ENCODE measurements at places on chromosomes 12 and 14.

GRCh38 chr14:75484711-75485429 is 37.4 kb upstream of the BATF start:
- DNase-seq = no peak

GRCh38 chr12:67892259-67893021 is 96.8 kb upstream of the IFNG-AS1 start:
- no peak for DNase-seq

GRCh38 chr14:90797451-90797850 is 18.8 kb downstream of the TTC7B start:
- no peak for DNase-seq

- no peak for DNase-seq
These were observed 147.9 kb downstream of the ETV6 start for GRCh38 chr12:11797317-11797913.

DNA sequence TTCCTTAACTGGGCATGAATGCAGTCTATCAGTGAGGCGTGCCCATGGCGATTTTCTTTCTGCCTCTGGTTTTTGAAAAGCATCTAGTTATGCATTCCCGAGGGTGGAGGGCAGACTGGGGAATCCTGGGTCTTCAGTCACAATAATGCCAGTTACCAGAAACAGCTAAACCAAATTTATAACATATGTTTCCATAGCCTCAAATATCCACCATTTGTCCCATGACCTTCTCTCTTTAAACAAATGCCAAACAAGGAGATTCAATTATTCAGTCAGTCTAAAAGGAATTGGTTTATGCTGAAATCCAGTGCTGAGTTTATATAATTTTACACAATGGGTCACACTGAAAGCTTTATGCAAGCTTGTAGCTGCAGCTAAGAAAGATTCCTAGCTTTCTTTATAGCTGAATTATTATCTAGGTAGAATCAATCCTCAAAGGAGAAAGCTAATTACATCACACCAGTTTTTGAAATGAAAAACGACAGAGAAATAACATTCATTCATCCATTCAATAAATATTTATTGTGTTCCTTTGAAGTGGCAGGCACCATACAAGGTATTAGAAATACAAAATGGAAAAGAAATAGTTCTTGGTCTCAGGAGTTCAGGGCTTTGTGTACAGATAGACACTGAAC is 131.3 kb upstream of the RAP1B start:
- DNase-seq = no peak

GRCh38 chr14:103847451-103848174 is at the start of gene PPP1R13B:
Gene PPP1R13B (minus strand): TSS chr14:103847575. CDS start chr14:103847307, 268 bp downstream.
- DNase-seq = peak; percentile 85

- DNase-seq = no peak
These were observed 909.4 kb upstream of the LRFN5 start for GRCh38 chr14:40697231-40697630.

DNA sequence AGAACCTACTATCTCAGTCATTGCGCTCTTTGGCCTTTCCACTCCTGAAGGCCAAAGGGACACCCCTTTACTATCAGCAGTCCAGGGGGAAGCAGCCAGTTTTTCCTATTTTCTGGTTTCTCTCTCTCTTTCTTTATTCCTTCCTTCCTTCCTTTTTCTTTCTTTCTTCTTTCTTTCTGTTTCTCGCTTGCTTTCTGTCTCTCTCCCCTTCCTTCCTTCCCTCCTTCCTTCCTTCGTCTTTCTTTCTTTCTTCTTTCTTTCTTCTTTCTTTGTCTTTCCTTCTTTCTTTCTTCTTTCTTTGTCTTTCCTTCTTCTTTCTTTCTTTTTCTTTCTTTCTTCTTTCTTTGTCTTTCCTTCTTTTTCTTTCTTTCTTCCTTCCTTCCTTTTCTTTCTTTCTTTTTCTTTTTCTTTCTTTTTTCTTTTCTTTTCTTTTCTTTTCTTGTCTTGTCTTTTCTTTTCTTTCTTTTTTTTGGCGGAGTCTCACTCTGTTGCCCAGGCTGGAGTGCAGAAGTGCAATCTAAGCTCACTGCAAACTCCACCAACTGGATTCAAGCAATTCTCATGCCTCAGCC is 64.9 kb upstream of the OTX2 start:
- DNase-seq = no peak

DNA sequence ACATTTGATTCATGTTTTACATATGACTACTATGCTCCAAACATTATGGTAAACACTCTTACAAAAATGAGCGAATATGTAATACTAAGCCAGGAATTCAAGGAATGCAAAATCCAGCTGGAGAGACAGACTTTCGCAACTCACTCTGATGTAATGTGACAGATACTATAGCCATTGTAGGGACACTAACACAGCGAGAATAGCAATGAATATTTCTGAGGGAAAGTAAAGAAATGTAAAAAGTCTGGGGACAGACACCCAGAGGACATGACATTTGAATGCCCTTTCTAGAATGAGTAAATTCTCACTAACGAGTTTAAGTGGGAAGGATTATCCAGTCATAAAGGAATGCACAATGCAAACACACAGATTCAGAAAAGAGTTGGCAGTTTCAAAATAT is 121.9 kb downstream of the PIK3C2G start:
- no peak for DNase-seq

- no peak for DNase-seq
These were observed 310 bp downstream of the BICDL1 start for GRCh38 chr12:119989361-119989730.

DNA sequence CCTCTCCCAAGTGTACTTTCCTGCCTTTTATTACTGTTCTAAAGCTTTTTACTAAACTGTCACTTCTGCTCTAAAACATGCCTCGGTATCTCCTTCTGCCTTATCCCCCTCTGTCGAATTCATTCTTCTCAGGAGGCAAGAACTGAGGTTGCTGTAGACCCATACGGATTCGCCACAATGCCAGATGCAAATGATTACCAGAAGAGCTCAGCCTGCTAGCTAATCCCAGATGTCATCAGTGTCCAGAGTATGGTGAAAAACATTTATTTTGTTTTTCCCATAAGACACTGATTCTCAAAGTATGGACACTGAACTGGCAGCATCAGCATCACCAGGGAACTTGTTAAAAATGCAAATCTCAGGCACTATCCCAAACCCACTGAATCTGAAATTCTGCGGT is 359.3 kb downstream of the TMTC2 start:
- DNase-seq = no peak

GRCh38 chr14:71749613-71750238 is 182.5 kb upstream of the RGS6 start:
- no peak for DNase-seq

DNA sequence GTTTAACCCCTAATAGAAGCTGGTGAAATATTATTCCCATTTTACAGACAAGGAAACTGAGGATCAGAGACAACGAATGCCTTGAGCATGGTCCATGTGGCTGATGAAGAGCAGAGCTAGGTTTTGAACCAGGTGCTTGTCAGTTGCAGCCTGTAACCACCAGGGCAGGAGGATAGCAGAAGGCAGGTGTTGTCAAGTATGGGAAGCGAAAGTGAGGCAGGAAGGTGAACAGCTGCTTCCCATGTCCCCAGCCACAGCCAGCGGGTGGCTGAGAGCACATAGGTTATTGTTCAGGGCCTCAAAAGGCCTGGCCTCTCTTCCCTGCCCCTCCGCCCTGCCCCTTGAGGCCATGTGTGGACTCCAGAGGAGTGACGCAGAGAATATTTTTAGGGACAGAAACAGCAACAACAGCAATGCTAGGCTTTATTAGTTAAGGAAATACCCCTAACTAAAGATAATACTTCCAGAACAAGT is 39.6 kb downstream of the IQSEC3 start:
- DNase-seq = no peak

DNA sequence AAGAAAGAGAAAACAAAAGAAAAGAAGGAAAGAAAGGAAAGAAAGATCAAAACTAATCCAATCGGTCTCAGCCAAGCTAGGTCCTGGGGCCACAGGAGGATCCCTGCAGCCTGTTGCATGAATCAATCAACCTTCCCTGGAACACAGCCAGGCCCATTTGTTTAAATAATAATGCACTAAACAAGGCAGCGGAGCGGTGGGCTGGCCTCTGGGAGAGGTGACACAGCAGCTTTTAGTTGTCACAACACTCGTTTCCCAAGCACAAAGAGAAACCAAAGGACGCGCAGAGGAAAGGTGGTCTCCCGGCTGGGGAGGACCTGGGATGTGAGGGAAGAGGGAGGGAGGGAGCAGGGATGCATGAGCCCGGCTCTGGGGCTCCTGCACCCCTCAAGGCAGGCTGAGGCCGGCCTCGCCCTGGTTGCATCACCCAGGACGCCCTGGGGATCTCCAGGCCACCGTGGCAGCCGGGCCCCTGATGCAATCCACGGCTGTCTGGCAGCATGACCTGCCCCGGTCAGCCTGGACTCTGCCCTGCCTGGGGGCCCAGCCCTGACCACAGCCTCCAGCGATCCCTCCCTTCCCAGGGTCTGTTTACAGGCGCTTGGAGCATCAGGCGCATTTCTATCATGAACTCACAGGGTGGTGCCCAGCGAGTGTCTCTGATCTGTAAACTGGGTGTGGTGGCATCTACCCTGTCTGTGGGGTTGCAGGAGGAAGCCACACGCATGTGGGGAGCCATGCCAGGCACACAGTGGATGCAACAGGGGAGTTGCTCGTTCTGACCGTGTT is 32.5 kb downstream of the MMP17 start:
- DNase-seq = no peak

DNA sequence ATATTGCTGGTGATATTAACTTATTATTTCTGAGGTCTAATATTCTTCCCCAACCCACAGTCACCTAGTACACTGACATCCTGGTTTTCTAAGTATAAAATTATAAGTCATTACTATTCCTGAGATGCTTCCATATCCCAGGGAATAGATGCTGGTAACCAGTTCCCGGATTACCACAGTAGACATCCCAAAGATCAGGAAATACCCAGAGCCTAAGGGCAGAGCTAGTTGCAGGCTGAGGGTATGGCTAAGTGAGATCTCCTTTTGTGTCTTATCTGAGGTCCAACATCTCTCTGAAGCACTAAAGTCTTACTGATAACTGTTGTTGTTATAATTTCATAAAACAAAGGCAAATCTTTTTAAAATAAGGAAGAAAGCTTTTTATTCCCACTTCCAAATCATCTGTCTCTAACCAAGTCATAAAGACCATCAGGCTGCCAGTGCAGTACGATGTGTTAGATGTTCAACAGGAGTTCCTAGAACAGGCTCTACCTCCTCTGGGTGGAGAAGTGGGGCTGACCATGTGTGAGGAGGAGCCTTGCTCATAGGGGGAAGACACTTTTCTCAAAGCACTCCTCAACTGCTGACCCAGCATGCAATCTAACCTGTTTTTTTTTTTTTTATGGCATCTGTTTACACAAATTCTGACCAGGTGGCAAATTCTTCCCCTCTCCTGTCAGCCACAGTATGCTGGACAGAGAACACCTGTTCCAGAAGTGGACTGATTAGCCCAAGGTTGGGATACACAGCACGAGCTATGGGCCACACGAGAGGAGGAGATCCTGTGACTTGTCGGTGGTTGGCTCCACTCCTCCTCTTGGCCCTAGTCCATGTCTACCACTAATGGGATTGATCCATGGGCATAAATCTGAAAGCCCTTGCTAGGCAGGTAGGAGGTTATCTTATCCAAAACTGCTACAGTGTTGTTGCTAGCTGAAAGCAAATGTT is 16.1 kb upstream of the GRIP1 start:
- no peak for DNase-seq

Data from activated T-helper 2 cell treated with anti-CD3 and anti-CD28 coated beads, Interferon-gamma antibody, Interleukin-2, Interleukin-4, amounts not matched to agents 10 μg/mL and 5 μg/mL and 100 μg/mL, durations not matched to agents 14 hours and 24 hours and 36 hours (primary cell).